SK-MEL-5 (cell line): ENCODE measurements at places on chromosomes 7 and 10.

DNA sequence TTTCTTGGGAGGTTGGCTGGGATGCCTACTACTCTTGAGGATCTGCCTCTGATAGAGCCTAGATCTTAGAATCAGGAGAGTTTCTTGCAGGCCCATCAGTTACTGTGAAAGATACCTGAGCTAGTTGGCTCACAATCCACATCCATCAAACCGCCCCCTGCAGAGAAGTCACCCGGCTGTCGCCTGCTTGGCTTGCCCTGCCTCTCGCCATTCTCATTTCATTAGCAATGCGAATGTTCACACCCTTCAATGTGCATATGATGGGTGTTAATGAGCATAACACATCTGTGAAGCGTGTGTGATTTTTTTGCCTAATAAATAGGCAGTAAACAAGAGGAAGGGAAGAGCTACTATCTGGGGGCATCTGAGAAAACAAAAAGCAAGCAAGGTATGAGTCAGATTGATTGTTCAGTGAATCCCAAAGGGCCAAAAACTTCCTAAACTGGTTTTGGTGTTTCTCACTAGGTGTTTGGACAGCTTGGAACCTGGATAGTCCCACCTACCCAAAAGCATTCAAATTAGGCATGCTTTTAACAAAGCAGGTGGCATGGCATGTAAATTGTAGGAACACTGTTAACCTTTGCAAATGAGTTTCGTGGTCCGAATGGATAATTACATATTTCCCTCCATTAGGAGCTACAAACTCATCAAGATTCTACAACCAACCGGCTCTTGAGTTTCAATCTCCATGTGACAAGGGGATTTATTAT, 272.3 kb upstream of the C7orf33 start:
- no peak for DNase-seq

DNA sequence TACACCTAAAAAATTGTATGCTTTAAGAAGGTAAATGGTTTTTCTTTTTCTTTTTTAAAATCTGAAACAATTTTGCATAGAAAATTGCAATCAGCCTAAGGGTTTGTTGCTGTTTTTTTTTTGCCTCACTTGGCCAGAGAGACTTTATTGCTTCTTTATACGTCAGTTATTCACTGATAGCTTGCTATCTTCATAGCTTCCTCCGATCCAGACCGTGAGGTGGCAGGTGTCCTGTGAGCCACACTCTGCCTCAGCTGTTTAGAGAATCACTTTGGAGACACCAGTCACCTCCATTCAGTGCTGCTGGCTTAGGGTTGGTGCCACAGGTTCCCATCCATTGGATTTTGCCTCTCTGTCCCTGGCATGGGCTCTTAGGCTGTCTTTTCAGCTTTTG, 68.0 kb downstream of the HHEX start:
- no peak for DNase-seq

- no peak for DNase-seq
Measured at GRCh38 chr7:127367679-127368078, 24.8 kb downstream of the ZNF800 start.

GRCh38 chr7:25329815-25330214, 101.5 kb upstream of the NPVF start:
- DNase-seq, result no peak

DNA sequence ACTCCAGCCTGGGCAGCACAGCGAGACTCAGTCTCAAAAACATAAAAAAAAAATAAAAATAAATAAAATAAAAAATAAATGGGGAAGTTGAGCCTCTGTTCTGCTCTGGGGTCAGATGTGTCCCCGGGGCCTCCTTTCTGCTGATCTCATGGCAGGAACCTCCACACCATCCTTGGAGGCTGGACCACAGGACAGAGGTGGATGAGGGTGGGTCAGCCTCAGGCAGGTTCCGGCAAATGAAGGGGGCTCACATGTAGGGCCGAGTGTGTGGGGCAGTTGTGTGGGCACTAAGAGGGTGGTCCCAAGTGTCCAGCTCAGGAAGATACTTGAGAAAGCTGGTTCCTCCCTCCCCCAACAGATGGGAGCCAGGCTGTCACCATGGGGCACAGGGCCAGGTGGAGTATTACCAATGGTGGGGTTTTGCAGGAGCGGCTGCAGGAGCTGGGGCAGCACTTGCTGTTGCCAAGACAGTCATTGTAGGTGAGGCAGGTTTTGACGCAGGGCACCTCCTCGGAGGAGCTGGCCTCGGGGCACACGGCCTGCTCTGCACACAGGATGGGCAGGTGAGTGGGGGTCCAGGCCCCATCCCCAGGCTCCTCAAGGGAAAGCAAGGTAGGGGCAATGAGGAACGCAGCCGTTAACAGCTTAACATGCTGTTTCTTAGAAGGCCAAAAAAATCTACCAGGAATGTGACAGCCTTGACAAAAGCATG, 13.9 kb upstream of the TBRG4 start:
- no peak for DNase-seq

GRCh38 chr10:5595994-5596471, 70.4 kb downstream of the ASB13 start:
- DNase-seq, result peak; percentile 4

- peak; percentile 35 for DNase-seq
Measured at GRCh38 chr10:28533571-28534304, 820 bp downstream of the WAC start.

GRCh38 chr7:37429435-37429791, 19.3 kb downstream of the ELMO1 start:
- no peak for DNase-seq

DNA sequence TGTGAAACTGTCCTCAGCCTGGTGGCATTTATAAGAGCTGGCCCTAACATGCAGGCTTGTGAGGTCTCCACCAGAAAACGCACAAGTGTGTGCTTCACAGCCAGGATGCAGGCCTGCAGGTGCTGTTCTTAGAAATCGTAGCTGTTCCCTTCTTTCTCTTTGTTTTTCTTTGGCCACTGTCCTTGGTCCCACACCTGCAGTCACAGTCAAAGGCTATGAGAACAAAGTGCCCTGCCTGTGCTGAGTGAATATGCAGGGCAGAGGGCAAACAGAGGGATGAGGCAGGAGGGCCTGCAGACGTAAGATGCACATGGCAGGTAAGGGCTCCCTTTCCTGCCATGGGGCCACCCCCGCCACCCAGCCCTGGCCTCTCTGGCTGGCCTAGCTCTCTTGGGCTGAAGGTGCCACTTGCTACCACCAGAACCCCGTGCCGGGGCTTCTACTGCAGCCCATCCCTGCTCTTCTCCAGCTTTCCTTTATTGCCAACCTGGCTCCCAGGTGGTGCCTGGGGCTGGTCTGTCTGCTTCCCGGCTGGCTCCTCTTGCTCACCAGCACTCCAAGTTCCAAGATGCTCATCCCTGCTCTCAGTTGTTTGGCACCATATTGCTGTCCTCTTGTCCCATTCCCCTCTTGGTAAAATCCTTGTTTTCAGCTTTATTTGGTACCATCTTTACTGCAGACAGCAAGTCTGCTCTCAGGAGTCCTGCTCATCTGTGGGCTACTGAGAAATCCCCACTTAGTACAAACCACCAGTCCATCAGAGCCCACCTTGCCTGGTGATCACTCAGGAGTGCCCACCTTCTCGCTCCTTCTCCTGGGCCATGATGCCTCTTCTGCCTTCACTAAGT, 308.1 kb upstream of the ZMIZ1 start:
- DNase-seq, result no peak

DNA sequence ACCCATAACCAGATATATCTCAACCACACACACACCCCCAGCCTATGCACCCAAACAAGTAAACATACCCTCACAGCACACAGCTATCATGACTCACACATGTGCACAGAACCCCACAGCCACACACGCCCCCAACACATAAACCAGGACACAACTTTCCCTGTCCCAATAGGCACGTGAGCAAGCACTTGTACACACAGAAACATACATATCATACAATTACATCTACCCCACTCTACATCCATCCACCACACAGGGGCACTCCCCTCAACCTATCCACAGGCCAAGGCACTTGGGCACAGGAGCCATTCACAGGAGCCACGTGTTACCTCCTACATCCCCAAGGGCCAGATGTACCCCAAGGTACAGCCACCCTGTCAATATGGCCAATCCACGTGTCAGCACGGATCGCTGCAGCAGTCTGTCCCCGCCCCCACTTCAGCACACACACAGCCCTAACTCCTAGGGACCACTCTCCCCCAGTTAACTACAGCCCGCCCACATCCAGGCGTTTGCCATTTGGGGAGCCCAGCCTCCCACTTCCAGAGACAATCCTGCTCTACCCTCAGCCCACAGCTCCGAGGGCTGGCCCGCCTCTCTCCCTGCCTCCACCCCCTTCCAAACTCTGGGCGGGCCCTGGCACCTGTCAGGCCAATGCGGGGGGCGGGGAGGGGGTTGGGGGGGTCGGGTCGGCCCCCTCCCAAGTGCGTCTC, 163.5 kb downstream of the SH3PXD2A start:
- no peak for DNase-seq

GRCh38 chr10:8054494-8055407, at the start of gene GATA3:
TSS of gene GATA3 (plus strand) at chr10:8054688. CDS start at chr10:8055656, 968 bp downstream.
- peak; percentile 19 for DNase-seq

DNA sequence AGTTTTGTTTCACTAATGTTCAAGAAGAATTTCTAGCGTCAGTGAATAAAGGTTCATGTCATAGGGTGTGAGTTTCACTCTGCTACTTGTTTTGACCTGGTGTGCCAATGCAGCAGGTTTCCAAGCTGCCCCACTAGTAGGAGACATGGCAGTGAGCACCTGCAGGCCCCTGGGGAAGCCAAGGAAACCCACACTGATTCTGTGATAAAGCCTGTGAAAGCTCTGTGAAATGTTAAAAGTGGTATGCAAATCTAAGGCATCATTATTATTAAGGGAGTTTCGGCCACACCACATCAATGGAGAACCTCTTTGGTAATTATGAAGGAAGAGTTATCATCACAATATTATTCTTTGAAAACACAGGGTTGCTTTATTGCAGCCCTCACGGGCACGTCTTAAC, 46.4 kb downstream of the ABCB5 start:
- DNase-seq, result no peak

DNA sequence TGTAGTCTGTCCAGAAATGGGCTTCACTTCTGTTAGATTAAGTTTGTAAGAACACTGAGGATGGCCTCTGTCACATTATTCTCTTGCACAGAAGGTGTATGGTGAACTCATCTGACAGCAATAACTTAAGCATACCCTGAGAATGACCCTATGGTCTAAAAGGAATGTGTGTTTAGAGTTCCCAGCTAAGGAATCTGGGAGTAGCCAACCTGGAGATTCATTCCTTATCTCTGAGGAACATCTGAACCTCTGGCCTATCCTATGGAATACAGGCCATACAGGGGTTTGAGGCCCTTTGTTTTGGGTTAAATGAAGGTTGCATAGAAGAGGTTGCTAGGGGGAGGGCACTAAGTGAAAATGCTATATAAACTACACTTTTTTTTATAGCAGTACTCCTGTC, 41.4 kb downstream of the LAMB4 start:
- no peak for DNase-seq

DNA sequence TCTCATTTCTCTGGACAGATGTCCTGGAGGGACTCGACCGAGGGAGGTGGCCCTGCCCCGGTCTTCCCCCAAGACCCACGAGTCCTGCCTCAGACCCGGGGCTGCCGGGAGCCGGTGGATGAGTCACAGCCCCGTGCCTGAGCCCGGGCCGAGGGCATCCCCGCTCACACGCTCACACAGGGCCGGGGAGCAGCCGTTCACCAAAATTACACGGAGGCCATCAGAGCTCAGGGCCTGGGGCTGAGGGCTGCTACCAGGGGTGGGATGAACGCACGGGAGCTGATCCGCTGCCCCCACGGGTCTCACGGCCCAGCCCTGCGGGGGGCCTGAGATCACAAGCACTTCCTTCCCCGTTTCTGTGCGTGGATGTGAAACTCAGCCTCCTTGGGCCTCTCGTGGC, 17.5 kb downstream of the FAM20C start:
- no peak for DNase-seq

GRCh38 chr10:93820434-93820833, 62.7 kb downstream of the LGI1 start:
- peak; percentile 86 for DNase-seq

GRCh38 chr10:71216751-71217265, 4.4 kb downstream of the UNC5B start:
- no peak for DNase-seq

DNA sequence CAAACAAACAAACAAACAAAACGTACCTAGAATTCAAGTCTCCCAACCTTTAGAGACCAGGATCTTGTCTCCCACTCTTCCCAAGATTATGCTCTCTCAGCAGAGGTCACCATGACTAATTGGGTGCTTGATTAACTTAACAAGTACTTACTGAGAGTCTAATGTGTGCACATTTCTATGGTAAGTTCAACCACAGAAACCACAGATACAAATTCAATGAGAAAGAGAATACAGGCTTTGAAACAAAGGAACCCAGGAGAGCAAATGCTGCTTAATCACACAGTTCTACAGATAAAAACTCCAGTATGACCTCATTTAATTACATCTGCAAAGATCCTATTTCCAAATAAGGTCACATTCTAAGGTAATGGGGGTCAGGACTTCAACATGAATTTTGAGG, 142.8 kb downstream of the DNAJC1 start:
- DNase-seq, result no peak

DNA sequence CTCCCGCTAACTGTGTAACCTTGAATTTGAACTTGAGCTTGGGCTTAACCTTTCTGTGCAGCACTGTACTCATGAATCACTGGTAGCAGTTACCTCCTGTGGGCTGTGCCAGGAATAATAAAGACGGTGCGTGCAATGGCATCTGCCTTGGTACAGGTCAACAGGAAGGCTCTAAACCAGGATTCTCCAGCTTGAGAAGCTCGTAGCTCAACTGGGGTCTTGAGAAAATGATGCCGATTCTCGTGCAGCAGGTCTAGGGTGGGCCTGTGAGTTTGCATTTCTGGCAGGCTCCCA, 112.5 kb upstream of the ANLN start:
- no peak for DNase-seq

- DNase-seq, result no peak
Measured at GRCh38 chr7:133821171-133821570, 306.0 kb upstream of the LRGUK start.

- no peak for DNase-seq
Measured at GRCh38 chr7:128204455-128204854, 36.6 kb upstream of the LEP start.

- DNase-seq, result no peak
Measured at GRCh38 chr10:3408603-3409365, 236.2 kb upstream of the PITRM1 start.

DNA sequence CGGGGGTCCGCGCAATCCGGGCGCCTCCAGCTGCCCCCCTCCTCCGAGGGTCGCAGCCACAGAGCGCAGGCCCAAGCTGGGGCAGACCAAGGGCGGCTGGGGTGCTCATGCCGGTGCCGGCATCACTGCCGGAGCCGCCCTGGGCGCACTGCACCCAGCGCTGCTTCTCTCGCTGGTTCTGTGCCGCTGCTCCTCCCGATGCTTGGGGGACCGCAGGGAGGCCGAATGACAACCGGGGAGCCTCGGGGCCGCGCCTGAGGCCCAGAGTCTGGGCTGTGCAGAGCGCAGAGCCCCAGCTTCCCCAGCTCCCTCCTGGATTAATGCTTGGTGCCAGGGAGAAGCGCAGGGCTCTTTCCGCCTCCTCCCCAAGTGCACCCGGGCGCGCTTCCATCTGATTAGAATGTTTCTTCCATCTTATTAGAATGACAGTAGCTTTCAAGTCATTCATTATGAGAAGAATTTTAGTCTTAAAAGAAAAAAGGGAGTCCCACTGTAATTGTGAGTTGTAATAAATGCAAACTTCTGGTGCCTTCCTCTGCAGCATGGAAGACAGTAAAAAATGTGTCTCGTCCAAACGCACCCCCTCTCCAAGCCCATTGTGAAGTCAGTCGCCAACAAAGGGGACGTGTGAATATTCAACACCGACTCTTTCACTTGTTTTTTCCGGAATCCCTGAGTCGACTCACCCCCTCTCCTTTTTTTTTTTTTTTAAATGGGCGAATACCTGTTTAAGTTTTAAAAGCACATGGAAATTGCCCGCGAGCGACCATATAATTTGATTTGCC, 19.5 kb upstream of the PTF1A start:
- no peak for DNase-seq

GRCh38 chr7:14988941-14989340, 86.4 kb upstream of the DGKB start:
- DNase-seq, result no peak
